ENCODE measurements at places on chromosomes 1 and 21.

DNA sequence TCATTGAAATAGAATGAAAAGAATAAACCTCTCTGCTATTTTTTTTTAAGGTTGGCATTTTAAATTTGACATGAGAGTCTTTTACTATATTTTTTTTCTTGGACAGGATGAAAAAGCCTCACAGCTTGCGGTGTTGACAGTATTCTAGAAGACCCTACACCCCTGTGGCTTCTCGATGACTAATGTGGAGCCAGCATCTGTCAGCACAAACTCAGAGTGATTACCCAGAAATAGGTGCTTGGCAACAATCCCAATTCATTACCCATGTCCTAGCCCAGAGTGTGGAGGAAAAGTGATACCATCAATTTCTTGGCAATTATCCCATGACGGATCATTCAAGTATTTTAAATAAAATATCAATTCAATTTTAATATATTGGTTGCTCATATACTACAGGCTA lies 186.8 kb upstream of the MAP1LC3C start:
- no peak for DNase-seq

DNA sequence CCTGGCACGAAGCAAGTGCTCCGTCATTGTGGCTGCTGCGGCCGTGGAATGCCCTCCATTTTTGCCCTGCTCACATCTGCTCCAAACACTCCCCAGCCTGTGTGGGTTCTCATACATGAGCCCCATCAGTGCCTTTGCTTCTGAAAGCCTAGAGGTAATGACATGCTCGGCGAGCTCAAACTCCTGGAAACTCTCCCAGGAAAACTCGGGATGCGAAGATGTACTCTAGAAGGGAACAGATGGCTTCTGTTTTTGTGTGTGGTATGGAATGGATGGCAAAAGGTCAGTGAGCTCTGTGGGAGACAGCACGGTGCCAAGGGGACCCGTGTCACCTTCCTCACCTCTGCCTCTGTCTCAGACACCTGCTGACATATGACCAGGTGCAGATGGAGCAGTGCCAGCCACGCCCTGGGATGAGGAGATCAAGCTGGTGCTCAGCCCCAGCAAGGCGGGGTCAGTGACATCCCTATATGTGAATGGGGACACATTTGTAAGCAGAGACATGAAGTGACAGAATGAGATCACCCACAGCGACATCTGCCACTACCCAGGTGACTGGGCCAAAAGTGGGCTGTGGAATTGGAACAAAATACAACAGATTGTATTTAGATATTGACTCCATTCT lies 84.1 kb upstream of the COX20 start:
- DNase-seq: no peak

- DNase-seq: peak; percentile 47
Measured at GRCh38 chr1:18941221-18942141, 15.0 kb downstream of the IFFO2 start.

- no peak for DNase-seq
Measured at GRCh38 chr21:32979598-32980268, 46.0 kb upstream of the OLIG2 start.

DNA sequence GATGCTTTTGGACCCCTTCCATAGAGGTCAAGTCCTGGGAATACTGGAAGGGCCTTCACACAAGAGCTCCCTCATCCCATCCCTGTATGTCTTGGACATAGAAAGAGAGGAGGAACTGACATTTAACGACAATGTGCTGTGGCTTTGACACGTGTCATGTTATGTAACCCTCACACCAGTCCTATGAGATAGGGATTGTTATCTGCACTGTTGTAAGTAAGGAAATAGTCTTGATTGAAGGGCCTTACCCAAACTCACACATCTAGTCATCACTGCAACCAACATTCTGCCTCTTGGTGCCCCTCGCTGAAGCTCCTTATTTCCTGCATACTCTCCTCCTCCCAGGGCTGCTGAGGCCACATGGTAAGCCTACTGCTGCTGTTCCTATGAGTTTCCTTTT lies 63.7 kb upstream of the ANGPTL1 start:
- DNase-seq: no peak

GRCh38 chr1:87981810-87982209 lies 653.1 kb downstream of the LMO4 start:
- DNase-seq: no peak

- DNase-seq: peak; percentile 45
Measured at GRCh38 chr1:31760471-31761470, 3.4 kb downstream of the ADGRB2 start.

DNA sequence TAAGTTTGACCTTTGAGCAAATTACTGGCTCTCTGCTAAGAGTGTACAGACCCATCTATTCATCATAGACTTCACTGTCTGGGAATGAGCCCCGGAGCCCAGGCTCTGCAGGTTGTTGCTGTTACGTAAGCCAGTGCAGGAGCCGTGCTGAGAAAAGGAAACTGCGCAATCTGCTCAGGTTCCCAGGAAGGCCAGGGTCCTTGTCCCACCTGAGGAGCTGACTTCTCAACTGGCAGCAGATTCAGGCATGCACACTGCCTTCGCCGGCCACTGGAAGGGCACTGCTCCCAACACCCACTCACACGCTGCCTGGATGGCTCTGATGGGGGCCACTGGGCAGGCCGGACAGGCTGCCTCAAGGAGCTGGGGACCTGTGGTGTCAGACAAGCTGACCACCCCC lies 19.5 kb downstream of the RCAN1 start:
- no peak for DNase-seq

DNA sequence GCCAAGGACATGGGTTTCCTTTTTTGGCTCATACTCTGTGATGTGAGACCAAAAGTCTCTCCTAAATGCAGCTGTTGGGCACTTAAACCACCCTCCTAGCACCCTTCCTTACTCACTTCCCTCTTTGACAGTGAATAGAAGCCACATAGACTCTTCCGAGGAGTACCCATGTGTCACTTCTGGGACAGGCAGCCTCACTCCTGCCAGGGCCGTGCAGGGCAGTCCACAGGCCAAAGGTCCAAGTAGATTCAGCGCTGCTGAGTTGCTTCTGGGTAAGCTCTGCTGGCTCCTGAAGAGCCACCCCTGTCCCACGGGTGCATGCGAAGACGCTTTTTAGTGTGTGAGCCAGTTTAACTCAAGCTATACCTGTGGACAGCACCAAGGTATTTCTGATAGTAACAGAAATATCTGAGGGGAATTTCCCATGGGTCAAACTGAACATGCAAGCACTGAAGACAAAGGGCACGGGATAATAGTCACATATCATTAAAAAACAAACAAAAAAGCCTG lies 36.8 kb upstream of the BMP8B start:
- DNase-seq: no peak

DNA sequence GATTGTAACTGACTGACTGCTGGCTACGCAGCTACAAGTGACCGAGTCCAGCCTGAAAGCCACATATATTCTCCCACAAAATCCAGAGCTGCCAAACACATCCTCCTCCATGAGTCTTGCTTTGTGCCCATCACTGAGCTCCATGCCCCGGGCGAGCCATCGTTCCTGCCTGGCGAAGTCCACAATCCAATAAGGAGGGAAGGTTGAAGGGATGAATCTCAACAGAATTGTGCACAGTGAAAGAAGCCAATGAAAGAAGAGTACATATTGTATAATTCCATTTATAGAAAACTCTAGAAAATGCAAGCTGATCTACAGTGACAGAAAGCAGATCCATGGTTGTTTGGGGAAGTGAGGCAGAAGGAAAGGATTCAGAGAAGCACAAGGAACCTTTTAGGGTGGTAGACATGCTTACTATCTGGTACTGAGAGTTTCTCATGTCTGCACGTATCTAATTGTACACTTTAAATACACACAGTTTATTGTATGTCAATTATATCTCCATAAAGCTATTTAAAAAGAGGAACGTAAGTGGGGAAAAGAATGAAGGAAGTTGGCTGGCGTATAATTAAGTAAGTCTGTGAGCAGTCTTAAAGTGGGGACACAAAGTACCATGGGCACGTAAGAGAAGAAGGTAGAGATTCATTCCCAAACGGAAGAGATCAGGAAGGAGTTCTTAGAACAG lies 115.9 kb upstream of the JUN start:
- no peak for DNase-seq

DNA sequence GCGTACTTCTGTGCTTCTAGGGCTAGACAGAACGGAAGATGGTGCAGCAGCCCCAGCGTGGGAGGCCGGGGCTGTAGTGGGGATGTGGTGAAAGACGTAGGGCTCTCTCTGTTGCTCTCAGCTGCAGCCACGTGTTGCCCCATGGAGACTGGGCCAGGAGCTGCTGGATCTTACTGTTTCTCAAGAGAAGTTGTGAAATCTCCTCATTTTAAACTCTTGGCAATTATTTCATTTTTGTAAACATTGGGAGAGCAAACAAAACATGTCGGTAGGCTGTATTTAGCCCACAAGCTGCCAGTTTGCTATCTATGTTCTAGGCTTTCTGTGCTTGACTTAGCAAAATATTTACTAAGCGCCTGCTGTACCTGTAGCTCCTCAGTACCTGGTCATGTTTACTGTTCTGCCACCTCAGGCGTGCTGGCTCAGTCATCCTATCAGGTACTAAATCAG lies 15.9 kb upstream of the ELOA start:
- no peak for DNase-seq

- no peak for DNase-seq
Measured at GRCh38 chr1:44040846-44041245, 9.6 kb upstream of the SLC6A9 start.

- DNase-seq: no peak
Measured at GRCh38 chr1:21837476-21837875, 25.4 kb downstream of the LDLRAD2 start.

- no peak for DNase-seq
Measured at GRCh38 chr1:66372522-66373101, 161.3 kb upstream of the SGIP1 start.

GRCh38 chr1:182351790-182352364 lies 39.7 kb downstream of the GLUL start:
- no peak for DNase-seq

DNA sequence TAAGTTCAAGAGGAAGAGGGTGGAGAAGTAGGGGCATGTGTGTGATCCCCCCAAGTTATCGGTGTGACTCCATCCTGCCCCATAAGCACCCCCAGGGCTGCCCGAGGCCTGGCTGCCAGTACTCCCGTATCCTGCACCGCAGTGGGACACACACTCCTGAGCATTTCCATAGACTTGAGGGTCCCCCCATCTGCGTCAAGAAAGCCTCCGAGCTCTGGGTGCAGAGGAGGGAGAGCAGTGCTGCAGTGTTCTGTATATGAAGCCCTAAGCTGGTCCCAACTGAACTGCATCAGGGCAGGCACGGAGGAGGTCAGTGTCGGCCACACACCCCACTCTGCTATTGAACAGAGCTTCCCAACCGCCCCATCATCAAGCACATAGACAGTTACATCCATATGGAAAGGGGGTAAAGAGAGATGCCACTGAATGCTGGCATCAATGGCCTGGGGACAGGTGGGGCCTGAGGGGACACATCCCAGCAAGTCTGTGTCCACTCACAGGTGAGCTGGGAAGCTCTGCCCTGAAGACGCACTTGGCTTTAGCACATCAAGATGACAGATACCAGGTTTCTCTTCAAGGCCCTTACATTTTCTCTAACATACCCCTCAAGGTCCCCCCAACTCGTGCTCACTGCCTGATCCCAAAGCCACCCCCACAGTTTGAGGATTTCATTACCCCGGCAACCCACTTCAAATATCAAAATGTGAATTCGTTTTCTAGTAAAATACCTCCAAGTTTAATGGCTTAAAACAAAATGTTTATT lies 64.3 kb downstream of the EVA1C start:
- no peak for DNase-seq

DNA sequence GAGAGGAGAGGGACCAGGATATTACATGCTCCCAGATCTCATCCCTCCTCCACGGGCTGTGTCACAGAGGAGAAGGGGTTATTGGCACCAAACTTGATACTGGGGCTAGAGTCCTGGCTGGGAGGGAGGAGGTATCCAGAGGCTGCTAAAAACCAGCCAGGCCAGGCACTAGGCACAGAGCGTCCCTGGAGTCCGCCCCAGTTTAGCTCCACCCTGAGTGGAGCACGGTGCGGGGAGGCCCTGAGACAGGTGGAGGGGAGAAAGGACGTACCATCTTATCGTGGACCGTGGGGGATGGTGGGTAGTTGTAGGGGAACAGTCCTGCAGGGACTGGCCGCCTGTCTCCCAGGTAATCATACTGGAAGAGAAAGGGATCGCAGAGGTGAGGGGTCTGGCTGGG lies 42.7 kb upstream of the GOLT1A start:
- no peak for DNase-seq

GRCh38 chr1:19322481-19322880 lies 10.4 kb downstream of the SLC66A1 start:
- DNase-seq: no peak
